ENCODE measurements at places on chromosomes 2 and 18.
A peak's percentile ranks its signal among the peaks of the same experiment; 100 is the strongest.

DNA sequence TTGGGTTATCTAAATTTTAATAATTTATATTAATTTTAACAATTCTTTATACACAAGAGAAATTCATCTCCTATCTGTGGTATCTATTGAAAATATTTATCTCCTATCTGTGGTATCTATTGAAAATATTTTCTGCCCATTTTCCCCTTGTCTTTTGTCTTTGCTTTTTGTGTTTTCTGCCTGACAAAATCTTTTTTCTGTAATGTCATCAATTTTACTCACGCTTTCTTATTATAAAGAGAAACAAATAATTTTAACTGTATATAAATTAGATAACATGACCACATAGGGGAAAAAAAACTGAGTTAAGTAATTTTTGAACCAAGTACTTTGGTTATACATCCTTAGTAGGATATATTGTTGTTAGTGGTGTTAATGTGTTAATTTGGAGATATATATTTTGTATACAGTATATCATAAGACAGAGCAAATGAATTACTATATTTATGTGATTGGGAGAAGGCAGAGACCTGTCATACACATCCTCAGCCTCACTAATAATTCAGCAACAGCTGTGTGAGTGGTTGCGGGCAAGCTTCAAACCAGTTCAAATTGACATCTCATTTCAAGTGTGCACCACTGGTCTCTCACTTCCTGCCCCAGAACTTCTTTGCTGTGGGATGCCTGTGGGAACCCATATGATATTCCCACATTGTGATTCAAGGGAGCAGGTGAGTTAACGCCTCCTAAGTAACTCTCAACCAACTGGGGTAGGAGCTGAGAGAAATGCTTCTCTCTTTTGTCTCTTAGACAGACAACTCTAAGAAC lies 292.4 kb downstream of the SP3 start:
- DNase-seq: no peak

GRCh38 chr2:17857021-17857420 lies 21.4 kb upstream of the KCNS3 start:
- no peak for DNase-seq

GRCh38 chr2:46485002-46485401 lies 5.6 kb downstream of the TMEM247 start:
- no peak for DNase-seq

GRCh38 chr2:234427081-234428061 lies 69.5 kb downstream of the ARL4C start:
- DNase-seq: no peak

DNA sequence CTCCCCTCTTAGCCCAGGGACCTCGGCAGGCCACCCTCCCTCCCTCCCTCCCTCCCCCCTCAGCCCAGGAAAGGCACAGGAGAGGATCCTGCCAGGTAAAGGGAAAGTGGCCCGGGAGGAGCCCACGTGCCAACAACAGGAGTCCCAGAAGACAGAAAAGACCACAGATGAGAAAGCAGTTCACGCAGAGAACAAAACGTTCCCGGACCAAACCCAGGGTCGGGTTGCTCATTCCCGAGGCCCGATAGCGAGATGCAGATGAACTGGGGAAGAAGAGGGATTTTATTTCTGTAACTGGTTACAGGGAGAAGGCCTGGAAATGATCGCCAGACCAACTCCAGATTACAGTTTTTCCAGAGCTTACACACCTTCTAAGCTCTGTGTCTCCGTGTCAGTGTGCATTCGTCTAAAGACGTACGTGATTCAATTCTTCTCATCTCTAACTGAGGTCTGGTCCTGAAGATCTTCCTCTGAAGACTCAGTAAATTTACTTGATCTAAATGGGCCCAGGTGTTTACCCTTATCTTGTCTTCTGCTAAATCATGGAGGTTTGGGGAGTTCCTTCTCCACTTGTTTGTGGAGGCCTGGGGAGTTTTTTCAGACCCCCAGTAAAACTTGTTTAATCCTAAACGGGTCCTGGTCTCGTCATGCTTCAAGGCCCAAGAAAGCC lies 807 bp upstream of the NEU4 start:
- DNase-seq: no peak

- DNase-seq: no peak
Measured at GRCh38 chr2:182117196-182117595, 131.5 kb downstream of the PPP1R1C start.

- no peak for DNase-seq
Measured at GRCh38 chr2:16318474-16319195, 347.0 kb downstream of the CYRIA start.

- DNase-seq: no peak
Measured at GRCh38 chr2:128159437-128159836, 68.4 kb downstream of the UGGT1 start.

DNA sequence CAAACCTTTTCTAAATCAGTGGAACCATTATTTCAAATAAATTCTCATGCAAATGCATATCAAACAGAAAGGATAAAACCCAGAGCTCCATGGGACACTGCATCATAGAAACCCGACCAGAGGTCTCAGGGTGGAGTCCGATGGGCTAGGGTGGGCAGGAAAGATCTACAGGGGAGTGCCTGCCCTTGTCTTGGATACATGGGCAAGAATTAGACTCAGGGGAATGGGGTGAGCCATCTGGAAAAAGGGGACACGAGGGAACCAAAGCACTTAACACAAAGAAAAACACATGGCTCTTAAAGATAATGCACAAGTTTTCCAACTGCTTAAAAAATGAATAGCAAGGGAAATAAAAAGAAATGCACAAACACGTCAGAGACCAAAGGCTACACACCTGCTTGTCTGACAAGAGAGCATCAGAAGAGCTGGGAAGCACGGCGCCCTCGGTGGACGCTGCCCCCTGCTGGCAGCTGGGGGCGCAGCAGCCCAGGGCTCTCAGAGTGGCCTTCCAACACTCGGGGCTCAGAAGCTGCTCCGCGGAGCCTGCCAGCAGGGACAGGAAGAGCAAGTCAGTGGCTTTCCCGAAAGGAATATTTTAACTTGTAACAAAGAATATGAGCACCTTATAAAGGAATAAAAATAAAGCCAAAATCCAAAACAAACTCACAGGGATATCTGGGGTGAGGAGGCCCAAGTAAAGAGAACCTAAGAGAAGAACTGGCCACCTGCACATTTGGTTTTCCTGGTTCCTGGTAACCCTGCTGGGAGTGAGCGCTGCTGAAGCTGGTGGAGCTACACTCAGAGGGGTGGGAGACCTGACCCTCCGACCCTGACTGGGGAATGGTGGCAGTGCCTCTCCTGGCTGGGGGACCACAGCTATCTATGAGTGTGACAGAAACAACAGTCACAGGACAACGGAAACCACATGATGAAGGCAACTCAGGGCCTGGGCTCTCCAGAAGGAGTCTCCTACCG lies 54.5 kb downstream of the SIGLEC15 start:
- DNase-seq: peak; percentile 84

DNA sequence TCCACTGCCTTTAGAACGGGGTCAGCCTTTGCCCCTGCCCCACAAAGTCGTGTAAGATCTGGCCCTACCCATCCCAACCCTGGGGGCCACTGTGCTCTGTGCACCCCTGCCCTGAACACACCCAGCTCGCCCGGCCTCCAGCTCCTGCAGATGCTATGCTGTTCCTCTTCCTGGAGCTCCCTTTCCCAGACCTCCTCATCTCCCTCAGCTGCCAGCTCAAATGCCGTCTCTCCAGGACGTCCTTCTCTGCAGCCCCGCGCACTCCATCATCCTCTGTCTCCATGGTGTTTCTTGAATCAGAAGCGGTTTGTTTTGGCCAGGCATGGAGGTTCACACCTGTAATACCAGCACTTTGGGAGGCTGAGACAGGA lies 94.1 kb downstream of the SH3BP4 start:
- no peak for DNase-seq

DNA sequence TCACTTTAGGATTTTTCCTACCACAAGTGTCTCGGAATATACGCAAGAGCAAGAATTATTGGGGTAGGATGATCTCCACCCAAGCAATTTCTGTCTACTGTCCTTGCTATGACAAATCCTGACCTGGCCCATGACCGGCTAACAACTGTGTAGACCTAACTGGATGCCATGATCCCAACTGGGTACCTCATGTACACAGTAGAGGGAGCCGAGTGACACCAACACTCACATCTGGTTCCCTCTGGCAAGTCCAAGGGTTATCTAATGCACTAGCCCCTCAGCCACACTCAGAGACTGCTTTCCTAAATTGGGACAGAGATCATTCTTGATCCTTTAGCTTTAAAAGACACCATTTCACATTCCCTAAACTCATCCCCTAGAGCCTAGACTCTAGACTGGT lies 60.7 kb upstream of the ZNF532 start:
- DNase-seq: no peak

DNA sequence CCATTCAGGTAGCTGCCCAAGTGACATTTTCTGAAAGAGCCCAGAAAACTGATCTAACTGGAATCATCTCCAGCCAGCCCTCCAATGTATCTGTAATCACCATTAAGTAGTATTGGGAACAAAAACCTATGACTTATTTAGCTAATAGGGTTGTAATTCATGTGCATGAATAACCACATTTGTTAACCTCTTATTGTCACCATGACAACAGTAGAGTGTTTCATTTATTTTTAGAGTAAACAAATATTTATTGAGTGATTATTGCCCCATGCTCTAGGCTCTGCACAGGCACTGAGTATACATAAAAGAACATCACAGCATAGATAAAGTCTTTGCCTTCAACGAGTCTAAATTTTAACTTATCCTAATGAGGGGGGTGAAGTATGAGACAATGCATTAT lies 265.4 kb upstream of the UBE2E3 start:
- no peak for DNase-seq

- no peak for DNase-seq
Measured at GRCh38 chr2:216165711-216166110, 56.6 kb downstream of the XRCC5 start.

- DNase-seq: no peak
Measured at GRCh38 chr18:75003039-75003438, 205.9 kb downstream of the PTGR3 start.

GRCh38 chr18:71707985-71708500 lies 836.1 kb downstream of the CBLN2 start:
- DNase-seq: no peak

DNA sequence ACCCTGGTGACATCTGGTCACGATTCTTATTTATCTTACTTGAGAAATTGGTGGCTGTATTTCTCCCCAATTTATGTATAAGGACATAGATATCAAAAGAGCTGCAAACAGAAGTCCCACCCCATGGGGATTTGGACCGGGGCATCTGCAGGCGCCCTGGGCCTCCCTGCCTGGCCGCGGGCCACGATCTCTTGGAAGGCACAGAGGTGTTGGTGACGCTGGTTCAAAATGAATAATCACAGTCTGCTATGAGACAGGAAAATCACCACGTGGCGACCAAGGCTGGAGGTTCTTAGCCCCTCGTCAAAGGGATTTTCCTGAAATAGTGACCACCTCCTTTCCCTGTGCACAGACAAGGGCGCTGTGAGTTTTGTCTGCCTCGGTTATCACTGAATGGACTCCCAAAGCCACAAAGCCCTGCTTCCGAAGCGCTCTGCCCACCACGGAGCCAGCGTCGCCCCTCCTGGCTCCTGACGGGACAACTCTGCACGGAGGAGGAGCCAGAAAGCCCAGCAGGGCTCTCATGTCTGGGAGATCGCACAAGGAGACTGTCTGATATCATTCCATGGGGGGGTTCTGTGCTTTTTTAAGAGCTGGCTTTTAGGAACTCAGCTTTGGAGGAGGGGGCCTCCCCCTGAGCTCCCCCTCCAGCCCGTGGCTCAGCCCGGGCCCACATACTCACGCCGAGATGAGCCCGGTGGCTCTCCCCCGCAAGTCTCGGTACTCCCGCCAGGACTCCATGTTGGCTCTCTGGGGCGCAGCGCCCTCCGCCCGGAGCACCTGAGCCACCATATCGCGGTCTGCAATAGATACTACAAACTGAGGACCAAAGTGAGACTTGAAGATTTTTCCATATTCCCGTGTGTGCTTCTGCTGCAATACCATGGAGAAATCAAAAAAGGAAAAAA lies 14.6 kb downstream of the CYP27C1 start:
- no peak for DNase-seq

DNA sequence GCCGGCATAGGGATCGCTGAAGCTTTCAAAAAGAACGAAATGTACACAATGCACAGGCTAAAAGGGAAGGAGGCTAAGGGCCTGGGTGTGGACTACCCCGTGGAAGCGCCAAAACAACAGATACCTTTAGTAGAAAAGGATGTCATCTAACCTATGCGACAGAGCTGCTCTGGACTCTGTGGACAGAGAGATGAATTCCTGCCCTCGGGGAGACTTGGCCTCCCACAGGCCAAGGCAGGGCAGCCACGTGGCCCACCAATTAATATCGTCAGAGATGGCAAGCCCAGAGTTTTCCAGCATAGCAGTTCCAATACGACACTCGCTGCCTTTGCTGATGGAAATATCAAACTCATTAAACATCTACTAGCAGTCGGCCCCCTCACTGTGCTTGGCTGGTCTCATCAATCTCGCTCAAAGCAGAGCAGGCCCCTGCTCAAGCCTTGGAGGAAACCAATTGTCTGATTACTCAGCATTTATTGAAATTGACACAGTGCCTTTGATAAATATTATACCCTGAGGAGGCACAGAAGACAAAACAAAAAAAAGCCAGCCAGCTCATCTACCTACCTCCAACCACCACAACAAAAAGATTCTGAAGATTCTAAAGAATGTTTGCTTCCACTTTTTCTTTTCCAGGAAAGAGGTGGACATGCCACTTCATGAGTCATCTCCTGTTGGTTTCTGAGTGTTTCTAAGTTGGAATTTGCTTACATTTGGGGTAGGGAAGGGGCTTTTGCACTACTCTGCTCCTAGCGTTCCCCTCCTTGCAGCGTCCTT lies 79.0 kb upstream of the ACAA2 start:
- no peak for DNase-seq

- no peak for DNase-seq
Measured at GRCh38 chr2:25029183-25029554, 12.7 kb upstream of the EFR3B start.

- no peak for DNase-seq
Measured at GRCh38 chr2:174659069-174659900, 61.7 kb upstream of the WIPF1 start.

GRCh38 chr2:440403-440740 lies 152.5 kb upstream of the ALKAL2 start:
- no peak for DNase-seq

DNA sequence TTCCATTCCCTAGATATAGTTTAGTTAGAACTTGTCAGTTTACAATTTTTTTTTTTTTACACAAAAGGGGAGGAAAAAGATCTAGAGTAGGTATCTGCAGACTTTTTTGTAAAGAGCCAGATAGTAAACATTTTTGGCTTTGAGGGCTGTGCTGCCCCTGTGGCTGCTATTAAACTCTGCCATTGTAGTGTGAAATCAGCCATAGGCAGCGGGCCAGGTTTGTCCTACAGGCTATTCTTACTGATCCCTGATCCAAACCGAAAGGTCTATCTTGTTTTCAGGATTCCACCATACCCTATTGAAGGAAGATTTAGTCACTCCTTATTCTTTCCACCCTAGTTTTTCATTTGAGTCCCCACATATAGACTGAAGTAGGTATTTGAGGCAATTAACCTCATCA lies 203.4 kb downstream of the RND3 start:
- DNase-seq: no peak

GRCh38 chr18:54052732-54053429 lies 171.6 kb downstream of the MBD2 start:
- no peak for DNase-seq

DNA sequence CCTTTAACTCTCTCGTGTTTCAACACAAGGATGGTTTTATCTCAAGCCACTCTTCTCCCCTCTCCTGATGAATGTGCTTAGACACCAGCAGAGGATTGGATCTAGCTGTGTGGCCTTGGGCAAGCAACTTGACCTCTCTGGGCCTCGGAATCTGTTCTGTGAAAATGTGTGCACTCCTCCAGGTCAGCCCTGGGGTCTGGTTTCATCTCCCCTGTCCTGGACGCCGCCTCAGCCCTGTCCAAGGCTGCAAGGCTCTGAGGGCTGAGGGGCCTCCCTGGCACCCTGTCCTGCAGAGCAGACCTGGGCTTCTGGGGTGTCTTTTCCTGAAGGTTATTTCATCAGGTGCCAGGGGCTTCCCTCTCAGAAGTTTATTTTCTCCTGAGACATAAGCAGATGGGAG lies 28.5 kb downstream of the CNDP1 start:
- DNase-seq: no peak
